ENCODE measurements at places on chromosomes 5 and 9. TPM values are rescaled to one million over a fixed set of nuclear protein-coding genes. Genes with fewer than 3 reads are reported as not detected.

The IDNK gene
- 7.7 TPM for total RNA-seq

The CMYA5 gene
- total RNA-seq, result 1.3 TPM

The AUH gene
- total RNA-seq, result 34.4 TPM

The RNF208 gene
- total RNA-seq, result under 0.01 TPM

The SOHLH1 gene
- not detected for total RNA-seq
